ENCODE measurements at places on chromosomes 16 and 17.

GRCh38 chr17:27550291-27550930 is 80.6 kb upstream of the LGALS9 start:
- DNase-seq: no peak

GRCh38 chr17:78774453-78774852 is 7.6 kb downstream of the CYTH1 start:
- no peak for DNase-seq

DNA sequence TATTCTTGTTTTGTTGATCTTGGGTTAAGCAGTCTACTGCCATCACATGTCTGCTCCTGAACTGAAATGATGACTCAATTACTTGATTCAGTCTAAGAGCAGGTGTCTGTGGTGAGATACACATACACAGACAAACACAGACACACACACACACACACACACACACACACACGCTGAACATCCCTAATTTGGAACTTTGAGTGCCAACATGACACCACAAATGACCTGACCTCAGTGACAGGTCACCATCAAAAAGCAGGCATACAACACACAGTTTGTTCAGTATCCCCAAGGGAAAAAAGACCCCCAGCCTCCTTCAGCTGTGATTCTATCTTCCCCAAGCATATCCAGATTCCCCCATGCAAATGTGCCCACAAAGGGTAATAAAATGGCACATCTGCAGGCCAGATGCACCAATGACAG is 130.1 kb upstream of the TMEM97 start:
- DNase-seq: no peak

DNA sequence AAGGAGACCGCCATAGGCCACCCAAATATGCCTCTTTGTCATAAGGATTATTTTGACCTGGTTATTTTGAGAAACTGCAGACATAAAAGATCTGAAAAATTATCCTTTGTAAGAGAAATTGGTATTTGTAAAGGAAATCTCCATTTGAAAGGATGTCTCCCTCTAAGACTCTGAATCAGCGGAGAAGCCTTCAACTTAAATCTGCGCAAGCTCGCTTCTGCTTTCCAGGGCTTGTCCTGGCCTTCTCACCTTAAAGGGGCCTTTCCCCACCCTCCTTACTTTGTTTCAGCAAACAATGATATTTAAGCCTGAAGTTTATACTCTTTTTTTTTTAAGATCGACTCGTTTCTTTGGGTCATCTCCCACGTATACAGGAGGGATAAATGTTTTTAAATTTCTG is 34.5 kb downstream of the HSBP1 start:
- no peak for DNase-seq

DNA sequence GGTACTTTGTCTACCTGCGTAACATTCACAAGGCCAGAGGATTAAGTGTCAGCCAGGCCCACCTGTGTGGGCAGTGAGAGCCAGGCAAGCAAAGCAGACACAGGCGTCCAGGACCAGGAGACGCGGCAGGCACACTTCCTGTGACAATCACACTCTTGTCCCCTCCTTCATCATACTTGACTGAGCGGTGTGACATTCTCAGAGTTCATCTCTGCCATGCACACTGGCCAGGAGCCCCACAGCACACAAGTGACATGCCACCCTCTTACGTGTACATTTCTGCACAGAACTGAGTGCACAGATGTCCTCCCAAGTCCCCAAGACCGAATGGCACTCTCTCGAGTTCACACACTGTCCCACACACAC is 8.7 kb downstream of the PPP1R9B start:
- no peak for DNase-seq

All from NCI-H1092 treated with DMSO at 0.1 percent for 48 hours (cell line).